ENCODE measurements at places on chromosomes 11 and 22. TPM values are rescaled to one million over a fixed set of nuclear protein-coding genes. Genes with fewer than 3 reads are reported as not detected.

- H3K4me3 ChIP-seq: peak overlapping the region; percentile 95
- H3K27me3 ChIP-seq: no peaks in the 10 kb centered on the region
- peaks cover 21% of the 10 kb centered on the region for H3K4me1 ChIP-seq
- peaks cover 23% of the 10 kb centered on the region for H3K36me3 ChIP-seq
- DNase-seq: peak; percentile 15
Observed at GRCh38 chr11:47248304-47248663, 330 bp downstream of the ACP2 start.

- H3K4me1 ChIP-seq: peaks cover 8% of the 10 kb centered on the region
- DNase-seq: no peak
- no peaks in the 10 kb centered on the region for H3K27me3 ChIP-seq
- no peaks in the 10 kb centered on the region for H3K36me3 ChIP-seq
- H3K27ac ChIP-seq: no peak overlapping the region
Observed at GRCh38 chr11:6245536-6245935, 6.6 kb downstream of the CNGA4 start.

DNA sequence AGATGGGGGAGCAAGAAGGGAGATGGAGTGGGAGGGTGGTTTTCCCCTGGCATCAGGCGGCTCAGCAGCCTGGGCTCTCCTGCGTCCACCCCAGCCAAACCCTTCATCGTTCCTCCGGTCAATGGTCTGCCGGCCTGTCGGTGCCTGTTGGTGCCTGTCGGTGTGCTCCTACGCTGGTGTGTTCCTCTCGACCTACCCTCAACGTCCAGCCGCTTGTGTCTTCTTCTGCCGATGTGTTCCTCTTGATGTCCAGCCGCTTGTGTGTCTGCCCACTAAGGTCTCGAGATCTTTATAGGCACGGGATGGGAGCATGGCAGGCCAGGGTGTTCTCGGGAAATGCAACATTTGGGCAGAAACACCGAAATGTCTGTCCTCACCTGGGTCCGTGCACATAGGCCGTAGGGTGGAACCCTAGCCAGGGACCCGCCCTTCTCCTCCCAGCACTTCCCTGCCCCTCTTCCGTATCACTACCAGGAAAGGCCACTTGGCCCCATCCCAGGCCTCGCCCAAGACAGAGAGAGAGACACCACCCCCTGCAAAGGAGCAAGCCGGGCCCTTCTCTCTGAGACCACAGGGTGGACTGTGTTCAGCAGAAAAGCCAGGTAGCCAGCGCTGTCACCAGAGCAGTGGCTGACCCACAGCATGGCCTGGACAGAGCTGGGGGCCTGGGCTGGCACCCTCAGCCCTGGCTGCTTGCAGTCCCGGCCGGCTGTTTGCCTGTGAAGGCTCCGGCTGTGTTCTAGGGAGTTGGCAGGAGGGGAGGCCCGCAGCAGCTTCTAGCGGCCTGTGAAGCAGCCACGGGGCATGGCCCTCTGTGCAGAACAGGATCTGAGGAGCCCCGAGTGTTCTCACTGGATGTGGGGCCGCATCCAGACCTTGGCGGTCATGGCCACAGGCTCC is 61.6 kb upstream of the KCNQ1OT1 start:
- DNase-seq: no peak
- H3K4me3 ChIP-seq: no peak overlapping the region
- no peak overlapping the region for H3K27ac ChIP-seq
- no peaks in the 10 kb centered on the region for H3K27me3 ChIP-seq
- no peaks in the 10 kb centered on the region for H3K4me1 ChIP-seq

DNA sequence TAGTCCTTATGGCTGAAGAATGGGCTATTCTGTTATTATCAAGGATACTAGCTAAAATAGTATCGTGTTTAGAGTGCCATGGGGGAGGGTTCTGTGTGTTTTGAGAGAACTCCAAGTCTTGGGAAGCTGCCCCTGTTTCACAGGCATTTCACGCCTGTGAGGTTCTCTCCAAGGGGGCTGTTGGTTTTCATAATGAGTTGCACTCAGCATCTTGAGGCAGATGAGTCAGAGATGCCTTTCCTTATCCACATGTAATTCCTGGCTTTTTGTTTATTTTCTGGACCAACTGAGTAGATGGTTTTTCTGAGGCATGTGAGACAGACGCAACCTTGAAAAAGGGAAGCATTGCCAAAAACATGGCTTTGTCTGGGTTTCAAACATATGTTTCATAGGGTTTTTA is 203.7 kb downstream of the ARHGAP42 start:
- DNase-seq: no peak
- no peaks in the 10 kb centered on the region for H3K4me1 ChIP-seq
- H3K27me3 ChIP-seq: no peaks in the 10 kb centered on the region
- no peak overlapping the region for H3K4me3 ChIP-seq

BRSK2 gene
- polyA plus RNA-seq: not detected

GRCh38 chr11:11657218-11657955 is 35.6 kb upstream of the GALNT18 start:
- DNase-seq: no peak
- no peaks in the 10 kb centered on the region for H3K27me3 ChIP-seq
- H3K4me1 ChIP-seq: no peaks in the 10 kb centered on the region
- no peak overlapping the region for H3K27ac ChIP-seq

- H3K27me3 ChIP-seq: peaks cover 3% of the 10 kb centered on the region
- no peak overlapping the region for H3K27ac ChIP-seq
- H3K36me3 ChIP-seq: no peaks in the 10 kb centered on the region
Observed at GRCh38 chr22:41952713-41953112, 763 bp downstream of the SMIM45 start.

GRCh38 chr11:58394195-58394594 is 12.5 kb downstream of the OR5B3 start:
- H3K4me1 ChIP-seq: no peaks in the 10 kb centered on the region
- DNase-seq: no peak
- H3K36me3 ChIP-seq: no peaks in the 10 kb centered on the region
- no peaks in the 10 kb centered on the region for H3K27me3 ChIP-seq

GRCh38 chr11:76237000-76237649 is 30.8 kb upstream of the WNT11 start:
- H3K4me3 ChIP-seq: no peak overlapping the region

- H3K27ac ChIP-seq: peak overlapping the region; percentile 73
- H3K4me1 ChIP-seq: peaks cover 97% of the 10 kb centered on the region
- no peaks in the 10 kb centered on the region for H3K27me3 ChIP-seq
- DNase-seq: no peak
- H3K36me3 ChIP-seq: peaks cover 17% of the 10 kb centered on the region
Observed at GRCh38 chr22:36359470-36359996, 28.2 kb downstream of the MYH9 start.

- no peaks in the 10 kb centered on the region for H3K36me3 ChIP-seq
- H3K27me3 ChIP-seq: peaks cover 11% of the 10 kb centered on the region
- DNase-seq: peak; percentile 51
- no peak overlapping the region for H3K27ac ChIP-seq
Observed at GRCh38 chr11:57641011-57641807, 8.5 kb downstream of the YPEL4 start.

- H3K27ac ChIP-seq: no peak overlapping the region
- H3K36me3 ChIP-seq: no peaks in the 10 kb centered on the region
- DNase-seq: no peak
Observed at GRCh38 chr11:112983887-112984286, 22.7 kb downstream of the NCAM1 start.

MRGPRE gene
- not detected for polyA plus RNA-seq

GRCh38 chr11:64489831-64490441 is 101.1 kb upstream of the SLC22A12 start:
- DNase-seq: peak; percentile 73
- peaks cover 35% of the 10 kb centered on the region for H3K4me1 ChIP-seq
- H3K36me3 ChIP-seq: no peaks in the 10 kb centered on the region
- H3K27ac ChIP-seq: no peak overlapping the region
- no peaks in the 10 kb centered on the region for H3K27me3 ChIP-seq
- no peak overlapping the region for H3K4me3 ChIP-seq

SAA4 gene
- polyA plus RNA-seq: not detected

- no peak for DNase-seq
- no peak overlapping the region for H3K27ac ChIP-seq
- H3K4me3 ChIP-seq: no peak overlapping the region
- no peaks in the 10 kb centered on the region for H3K36me3 ChIP-seq
- peaks cover 21% of the 10 kb centered on the region for H3K4me1 ChIP-seq
Observed at GRCh38 chr11:75665126-75665525, 3.7 kb downstream of the MAP6 start.

C11orf52 gene
- not detected for polyA plus RNA-seq

DNA sequence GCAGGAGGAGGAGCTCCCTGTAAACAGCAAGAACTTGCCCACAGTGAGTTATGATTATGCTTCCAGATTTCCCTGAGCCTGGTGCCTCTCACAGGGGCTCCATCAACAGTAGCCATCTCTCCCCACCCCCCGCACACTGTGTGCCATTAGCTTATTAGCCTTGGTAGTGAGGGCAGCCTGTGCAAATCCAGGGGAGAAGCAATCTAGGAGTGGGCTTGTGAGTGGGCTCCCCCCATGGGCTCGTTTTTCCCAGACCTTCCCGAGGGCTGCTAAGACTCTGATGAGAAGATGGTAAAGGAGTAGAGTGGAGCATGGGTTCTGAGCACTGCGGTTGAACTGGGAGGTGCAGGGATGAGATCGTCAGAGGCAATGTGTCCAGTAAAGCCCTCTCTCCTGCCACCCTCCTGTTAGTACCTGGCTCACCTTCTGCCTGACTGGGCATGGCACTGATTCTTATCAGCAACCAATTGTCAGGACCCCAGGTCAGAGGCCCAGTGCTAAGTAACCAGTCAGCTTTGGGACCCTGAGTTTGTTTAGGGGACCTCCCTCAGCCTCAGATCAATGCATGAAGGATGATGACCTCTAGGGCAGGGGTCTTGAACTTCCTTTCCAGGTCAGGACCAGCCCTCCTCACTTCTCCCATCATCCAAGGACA is 38.4 kb upstream of the TP53I11 start:
- H3K27me3 ChIP-seq: no peaks in the 10 kb centered on the region
- no peak overlapping the region for H3K4me3 ChIP-seq
- no peaks in the 10 kb centered on the region for H3K36me3 ChIP-seq
- no peak overlapping the region for H3K27ac ChIP-seq
- no peaks in the 10 kb centered on the region for H3K4me1 ChIP-seq

- no peak overlapping the region for H3K4me3 ChIP-seq
- H3K27ac ChIP-seq: no peak overlapping the region
- no peaks in the 10 kb centered on the region for H3K27me3 ChIP-seq
- no peaks in the 10 kb centered on the region for H3K4me1 ChIP-seq
- peak; percentile 1 for DNase-seq
Observed at GRCh38 chr11:2592559-2593392, 107.0 kb downstream of the KCNQ1OT1 start.

DNA sequence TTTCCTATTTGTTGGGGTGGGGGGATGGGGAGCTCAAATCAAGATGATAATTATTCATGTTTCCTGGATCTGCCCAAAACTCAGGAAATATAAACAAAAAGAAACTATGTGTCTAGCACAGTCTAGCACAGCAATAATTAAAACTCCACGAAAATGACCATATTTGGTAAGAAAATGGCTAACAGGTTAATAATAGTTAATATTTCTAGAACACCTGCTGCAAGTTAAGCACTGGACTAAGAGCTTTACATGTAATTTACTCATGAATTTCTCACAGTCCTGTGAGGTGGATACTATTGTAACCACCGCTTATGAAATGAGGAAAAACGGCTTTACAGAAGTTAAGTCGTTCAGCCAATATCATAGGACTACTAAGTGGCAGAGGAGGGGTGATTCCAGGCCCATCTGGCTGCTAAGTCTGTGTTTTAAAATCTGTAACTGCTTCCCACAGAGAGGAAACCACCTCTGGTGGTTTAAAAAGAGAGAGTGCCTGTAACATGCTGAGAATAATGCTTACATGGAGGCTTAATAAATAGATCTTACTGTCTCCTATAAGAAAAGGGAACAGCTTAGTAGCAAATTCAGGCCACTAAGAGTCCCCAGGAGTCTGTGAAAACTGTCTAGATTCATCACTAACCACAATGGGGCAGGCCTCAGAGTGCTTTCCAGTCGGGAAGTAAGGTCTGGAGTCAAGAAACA is 11.0 kb upstream of the AMOTL1 start:
- DNase-seq: no peak
- H3K36me3 ChIP-seq: no peaks in the 10 kb centered on the region
- peaks cover 2% of the 10 kb centered on the region for H3K27me3 ChIP-seq
- H3K4me3 ChIP-seq: no peak overlapping the region
- no peaks in the 10 kb centered on the region for H3K4me1 ChIP-seq
- no peak overlapping the region for H3K27ac ChIP-seq

DNA sequence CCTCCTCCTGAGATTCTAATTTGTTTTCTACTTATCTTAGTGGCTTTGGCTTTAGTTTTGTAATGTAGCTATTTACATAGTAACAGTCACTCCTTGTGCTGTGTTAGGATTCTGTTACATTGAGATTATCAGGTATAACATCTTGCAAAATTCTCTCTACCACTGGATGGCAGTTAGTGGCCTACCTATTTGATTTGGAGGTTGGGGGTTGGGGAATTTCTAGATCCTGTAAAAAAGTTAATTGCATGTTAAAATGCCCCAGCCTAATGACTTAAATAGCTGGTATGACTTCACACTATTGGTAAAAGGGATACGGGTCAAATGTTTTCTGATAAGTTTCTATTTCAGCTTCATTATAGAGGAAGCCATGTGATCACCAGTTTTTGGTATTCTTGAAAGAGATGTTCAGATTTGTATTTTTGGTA is 2.8 kb downstream of the GRK3 start:
- H3K36me3 ChIP-seq: peaks cover 6% of the 10 kb centered on the region
- peak overlapping the region; percentile 99 for H3K4me3 ChIP-seq
- H3K4me1 ChIP-seq: peaks cover 63% of the 10 kb centered on the region

- H3K27me3 ChIP-seq: no peaks in the 10 kb centered on the region
- no peaks in the 10 kb centered on the region for H3K36me3 ChIP-seq
- no peak overlapping the region for H3K27ac ChIP-seq
Observed at GRCh38 chr11:95102733-95103132, 13.1 kb downstream of the ENDOD1 start.

DNA sequence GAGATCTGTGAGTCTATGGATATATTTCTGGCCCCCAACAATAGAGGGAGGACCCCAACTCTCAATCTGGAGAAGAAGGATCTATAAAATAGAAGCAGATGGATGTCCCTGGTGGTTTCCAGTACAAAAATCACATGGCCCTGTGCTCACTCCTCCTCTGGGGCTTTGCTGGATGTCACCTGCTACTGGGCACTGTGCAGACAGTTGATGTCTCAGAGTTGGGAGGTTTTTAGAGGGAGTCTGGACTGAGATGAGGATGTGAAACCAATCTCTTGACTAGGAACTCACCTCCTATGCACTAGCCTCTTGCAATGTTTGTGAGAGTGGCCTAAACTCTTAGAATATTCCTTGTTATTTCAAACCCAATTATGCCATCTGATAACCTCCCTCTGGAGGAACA is 107.2 kb downstream of the SCN3B start:
- H3K36me3 ChIP-seq: peaks cover 9% of the 10 kb centered on the region
- no peak overlapping the region for H3K27ac ChIP-seq
- peak; percentile 29 for DNase-seq
- H3K4me3 ChIP-seq: no peak overlapping the region

Data from CD14-positive monocyte (primary cell).